Fibroblast of skin of scalp (primary cell): ENCODE measurements at places on chromosomes 2 and 18.

- DNase-seq = no peak
Measured at GRCh38 chr2:1788478-1788959, 44.2 kb upstream of the PXDN start.

DNA sequence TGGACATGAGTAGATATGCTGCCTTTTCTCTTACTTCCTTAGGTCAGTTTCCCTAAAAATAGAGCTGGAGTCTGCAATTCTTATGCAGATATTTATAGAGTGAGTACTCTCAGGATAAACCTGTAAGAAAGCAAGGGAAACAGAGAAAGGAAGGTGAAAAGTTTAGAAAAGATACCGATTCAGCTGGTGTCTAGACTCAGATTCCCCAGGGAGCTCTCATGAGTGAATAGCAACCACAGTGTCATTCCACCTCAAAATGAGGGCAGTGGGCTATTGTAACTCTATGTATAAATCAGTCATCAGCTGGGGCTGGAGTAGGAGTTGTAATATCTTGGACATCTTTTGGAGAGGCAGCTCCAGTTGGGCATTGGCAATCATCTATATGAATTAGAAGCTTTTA lies 1485.1 kb upstream of the TMEFF2 start:
- DNase-seq = peak; percentile 1

GRCh38 chr2:224807153-224807964 lies 91.2 kb upstream of the CCDC195 start:
- DNase-seq = no peak

DNA sequence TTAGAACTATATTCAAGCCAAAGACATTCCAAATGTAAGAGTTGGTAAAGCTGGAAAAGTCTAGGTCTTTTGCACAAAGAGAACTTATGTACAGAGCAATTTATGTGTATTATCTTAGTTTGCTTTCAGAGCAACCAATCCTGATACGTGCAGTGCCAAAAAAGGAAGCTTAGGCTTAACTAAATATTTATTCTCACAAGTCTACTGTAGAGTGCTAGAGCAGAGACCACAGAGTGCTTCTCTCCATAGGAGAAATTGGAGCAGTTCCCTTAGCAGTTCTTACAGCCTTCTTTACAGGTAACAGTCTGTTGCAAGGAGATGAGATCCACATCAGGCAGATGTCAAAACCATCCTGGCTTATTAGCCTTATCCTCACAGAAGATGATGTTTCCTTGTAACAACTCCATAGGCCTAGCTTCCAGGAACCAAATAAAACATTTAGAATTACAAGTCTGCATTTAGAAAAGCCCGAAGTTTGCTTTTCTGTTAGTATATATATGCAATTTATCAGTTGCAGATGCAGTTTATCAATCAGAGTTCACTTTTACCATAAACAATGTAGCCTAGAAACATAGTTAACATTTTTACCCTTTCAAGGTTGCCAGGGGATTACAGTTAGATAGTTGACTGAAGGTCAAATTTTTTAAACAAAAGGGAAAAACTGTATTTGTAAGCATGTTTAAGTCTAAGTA lies 250.6 kb upstream of the KCNJ3 start:
- no peak for DNase-seq

- no peak for DNase-seq
Measured at GRCh38 chr2:127633556-127634065, 12.3 kb upstream of the GPR17 start.

DNA sequence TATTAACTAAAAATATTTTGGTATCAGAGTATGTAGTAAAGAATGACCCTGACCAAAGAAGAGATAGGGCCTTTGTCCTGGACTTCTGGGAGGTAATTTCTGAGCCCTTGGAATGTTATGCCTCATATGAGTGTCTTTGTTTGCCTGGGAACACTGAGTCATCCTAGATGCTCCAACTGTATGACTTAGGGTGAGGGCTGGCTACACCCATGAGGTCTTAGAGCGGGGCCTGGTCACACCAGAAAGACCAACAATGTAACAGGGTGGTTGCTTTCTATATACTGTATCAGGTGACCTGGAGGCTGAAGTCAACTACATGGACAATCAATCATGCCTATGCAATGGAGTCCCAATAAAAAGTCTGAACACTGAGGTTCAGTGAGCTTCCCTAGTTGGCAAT lies 253.1 kb downstream of the MBD2 start:
- peak; percentile 25 for DNase-seq

DNA sequence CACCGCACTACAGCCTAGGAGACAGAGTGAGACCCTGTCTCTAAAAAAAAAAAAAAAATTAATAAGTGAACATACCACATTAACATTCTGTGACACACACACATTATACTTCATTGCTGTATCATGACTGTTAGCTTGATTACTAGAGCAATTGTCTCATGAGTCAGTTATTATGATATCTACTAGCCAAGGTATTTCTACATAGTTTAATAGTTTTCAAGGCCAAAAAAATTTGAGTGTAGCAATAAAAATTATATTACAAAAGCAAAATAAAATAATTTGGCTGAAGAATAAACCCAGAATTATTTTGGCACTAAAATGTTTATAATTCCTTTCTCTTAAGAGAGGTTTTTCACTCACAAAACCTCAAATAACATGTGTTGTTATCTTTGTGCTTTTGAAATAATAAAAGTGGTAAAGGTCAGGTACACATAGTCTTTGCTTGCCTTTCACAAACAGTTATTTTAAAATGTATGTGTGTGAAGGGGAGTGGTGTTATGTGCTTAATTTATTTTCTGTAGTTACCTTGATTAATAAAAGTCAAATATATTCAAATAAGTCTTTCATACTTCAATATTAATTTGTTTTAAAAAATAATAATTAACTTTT lies 136.9 kb upstream of the SPOPL start:
- peak; percentile 52 for DNase-seq

DNA sequence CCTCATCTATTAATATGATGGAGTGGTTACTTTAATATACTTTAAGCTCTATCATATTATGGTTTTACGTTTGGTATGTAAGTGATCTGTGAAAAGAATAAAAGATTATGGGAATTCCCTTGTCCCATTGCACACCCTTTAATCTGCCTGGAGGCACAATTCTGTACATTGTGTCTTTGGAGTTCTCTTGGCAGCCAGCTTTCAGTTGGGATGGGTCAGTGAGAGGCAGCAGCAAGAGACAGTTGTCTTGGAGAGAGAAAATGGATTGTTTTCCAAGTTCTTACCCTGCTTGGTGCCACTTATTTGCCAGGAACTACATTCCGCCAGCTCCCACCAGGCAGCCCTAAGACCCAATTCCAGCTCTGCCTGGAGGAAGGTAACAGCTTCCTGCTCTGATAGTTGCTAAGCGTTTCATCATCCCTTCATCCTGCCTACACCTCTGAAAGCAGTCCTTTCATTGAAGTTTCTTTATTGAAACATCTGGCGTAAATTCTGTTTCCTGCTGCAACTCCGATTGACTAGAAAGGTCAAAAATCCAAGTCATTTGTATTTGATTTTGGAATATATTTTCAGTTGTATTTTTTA lies 365.2 kb downstream of the AKAIN1 start:
- DNase-seq = no peak

- peak; percentile 19 for DNase-seq
Measured at GRCh38 chr2:179861416-179862067, at the start of gene ZNF385B. ZNF385B (minus strand) TSS chr2:179861612.

- DNase-seq = peak; percentile 26
Measured at GRCh38 chr2:145815933-145816332, 1296.0 kb upstream of the ZEB2 start.

- no peak for DNase-seq
Measured at GRCh38 chr2:42693013-42693615, 70.8 kb downstream of the OXER1 start.
